Fibroblast of the aortic adventitia (primary cell): ENCODE measurements at places on chromosomes 1 and 21. TPM values are rescaled to one million over a fixed set of nuclear protein-coding genes. Genes with fewer than 3 reads are reported as not detected.

NBPF10 gene
- 1.1 and 3.7 TPM in 2 replicates for total RNA-seq

CD1E gene
- not detected in 2 replicates for total RNA-seq

LCE4A gene
- total RNA-seq: not detected in 2 replicates

CNKSR1 gene
- 0.27 TPM in 1 of 2 replicates, not detected in the other for total RNA-seq
